DMS 273 treated with DMSO at 0.1 percent for 48 hours (cell line): ENCODE measurements at places on chromosomes 6 and 20.

- DNase-seq = peak; percentile 74
Measured at GRCh38 chr6:16338577-16339264, 100.3 kb downstream of the GMPR start.

- peak; percentile 13 for DNase-seq
Measured at GRCh38 chr20:46215913-46216707, 92.2 kb downstream of the CDH22 start.

- DNase-seq = no peak
Measured at GRCh38 chr6:43311666-43312065, 3.0 kb upstream of the CRIP3 start.

DNA sequence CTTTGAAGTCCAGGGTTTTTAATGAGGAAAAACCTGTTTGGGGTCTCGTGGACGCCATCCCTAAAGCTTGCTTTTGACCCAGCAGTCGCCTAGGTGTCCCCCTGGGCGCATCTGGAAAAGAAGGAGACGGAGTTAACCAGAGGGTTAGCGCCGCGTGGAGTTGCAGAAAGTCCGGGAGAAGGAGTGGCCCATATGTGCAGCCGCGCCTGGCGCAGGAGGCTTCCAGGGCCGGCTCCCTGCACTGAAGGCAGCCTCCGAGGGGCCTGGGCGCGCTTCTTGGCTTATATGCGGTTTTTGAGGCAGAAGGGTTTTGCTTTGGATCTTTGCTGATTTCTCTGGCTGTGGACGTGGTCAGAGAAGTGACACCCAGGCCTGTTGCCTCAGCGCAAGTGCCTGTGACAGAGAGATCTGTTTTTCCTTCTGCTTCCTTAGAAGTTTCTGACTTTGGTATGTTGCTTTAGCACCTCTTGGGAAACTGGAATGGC, 987 bp downstream of the TMEM181 start:
- DNase-seq = no peak

GRCh38 chr6:131945971-131946370, 5.2 kb downstream of the CCN2 start:
- DNase-seq = no peak

DNA sequence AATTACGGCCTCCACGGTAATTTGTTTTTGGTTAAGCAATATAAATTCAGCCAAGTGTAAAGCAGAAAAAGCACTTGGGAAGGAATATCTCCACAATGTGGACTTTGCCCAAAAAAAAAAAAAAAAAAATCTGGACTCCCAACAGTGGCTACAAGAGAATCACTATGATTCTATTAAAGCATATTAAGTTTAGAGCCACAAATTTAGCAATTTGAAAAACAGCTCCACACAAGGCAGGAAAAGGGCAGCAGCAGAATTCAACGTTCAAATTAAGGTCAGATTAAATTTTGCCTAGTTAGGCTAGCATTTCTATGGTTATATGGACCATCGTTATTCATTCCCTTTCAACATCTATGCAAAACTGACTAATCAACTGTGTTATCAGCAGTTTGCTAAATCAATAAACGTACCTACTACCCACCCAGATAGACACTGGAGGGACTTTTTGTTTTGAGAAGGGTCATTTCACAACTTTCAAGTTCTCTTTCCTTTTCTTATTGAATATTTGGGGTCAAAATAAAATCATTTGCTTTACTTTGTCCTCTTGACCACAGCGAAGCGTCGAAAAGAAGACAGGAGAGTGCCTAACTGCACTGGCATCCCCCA, 1.0 kb downstream of the MCM9 start:
- DNase-seq = no peak

- DNase-seq = no peak
Measured at GRCh38 chr6:44255105-44255808, 2.1 kb downstream of the SLC35B2 start.

DNA sequence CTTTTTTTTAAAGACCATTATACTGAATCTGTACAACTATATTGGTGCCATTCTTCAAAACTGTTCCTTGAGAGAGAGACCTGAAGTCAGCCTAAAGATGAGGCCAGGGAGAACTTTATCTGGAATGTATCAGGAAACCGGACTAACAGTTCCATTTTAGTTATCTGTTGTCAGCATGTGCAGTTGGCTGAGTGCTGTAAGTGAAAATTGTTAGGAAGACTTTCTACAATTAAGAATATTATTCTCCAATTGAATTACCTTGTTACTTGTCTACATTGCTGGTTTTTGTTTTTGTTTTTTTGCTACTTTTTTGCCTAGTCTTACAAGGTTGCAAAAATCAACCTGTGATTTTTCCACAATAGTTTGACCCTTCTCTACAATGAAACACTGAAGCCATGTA, 7.5 kb downstream of the CEP57L1 start:
- no peak for DNase-seq

GRCh38 chr20:62197801-62198200, 15.0 kb downstream of the MTG2 start:
- no peak for DNase-seq

DNA sequence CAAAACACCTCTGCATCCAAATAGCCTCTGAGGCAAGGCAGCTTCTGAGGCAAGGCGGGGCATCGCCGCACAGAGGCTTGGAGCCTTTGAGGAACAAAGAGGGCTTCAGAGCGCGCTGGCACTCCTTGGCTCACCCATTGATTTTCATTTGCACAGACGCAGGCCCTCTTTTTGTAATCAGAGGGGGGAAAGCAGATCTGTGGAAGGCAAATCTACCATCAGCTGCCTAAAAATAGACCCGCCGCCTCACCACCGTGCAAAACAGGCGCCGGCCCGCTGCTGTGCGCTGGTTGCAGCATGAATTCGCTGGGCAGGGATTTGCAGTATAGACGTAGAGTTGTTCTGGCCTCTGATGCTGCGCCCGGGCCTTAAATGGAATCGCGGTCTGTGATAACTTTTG, 69.9 kb upstream of the STMND1 start:
- DNase-seq = no peak

DNA sequence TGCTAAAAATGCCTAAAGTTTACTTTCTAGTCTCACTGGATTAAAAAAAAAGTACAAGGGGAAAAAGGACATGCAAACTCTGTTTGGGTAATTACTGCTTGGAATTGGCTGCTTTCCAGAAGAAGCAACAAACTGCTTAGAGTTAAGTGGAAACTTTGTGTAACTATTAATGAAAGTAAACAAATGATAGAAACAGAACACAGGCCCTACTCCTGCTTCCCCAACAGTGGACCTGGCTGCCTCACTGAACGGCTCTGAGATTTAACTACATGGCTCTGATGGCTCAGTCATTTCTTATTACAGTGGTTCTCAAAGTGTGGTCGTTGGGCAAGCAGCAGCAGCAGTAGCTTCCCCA, 108.5 kb downstream of the MAN1A1 start:
- DNase-seq = no peak

- no peak for DNase-seq
Measured at GRCh38 chr6:149904661-149905370, 6.9 kb upstream of the RAET1E start.

- no peak for DNase-seq
Measured at GRCh38 chr20:43345676-43346075, 112.0 kb upstream of the SRSF6 start.

DNA sequence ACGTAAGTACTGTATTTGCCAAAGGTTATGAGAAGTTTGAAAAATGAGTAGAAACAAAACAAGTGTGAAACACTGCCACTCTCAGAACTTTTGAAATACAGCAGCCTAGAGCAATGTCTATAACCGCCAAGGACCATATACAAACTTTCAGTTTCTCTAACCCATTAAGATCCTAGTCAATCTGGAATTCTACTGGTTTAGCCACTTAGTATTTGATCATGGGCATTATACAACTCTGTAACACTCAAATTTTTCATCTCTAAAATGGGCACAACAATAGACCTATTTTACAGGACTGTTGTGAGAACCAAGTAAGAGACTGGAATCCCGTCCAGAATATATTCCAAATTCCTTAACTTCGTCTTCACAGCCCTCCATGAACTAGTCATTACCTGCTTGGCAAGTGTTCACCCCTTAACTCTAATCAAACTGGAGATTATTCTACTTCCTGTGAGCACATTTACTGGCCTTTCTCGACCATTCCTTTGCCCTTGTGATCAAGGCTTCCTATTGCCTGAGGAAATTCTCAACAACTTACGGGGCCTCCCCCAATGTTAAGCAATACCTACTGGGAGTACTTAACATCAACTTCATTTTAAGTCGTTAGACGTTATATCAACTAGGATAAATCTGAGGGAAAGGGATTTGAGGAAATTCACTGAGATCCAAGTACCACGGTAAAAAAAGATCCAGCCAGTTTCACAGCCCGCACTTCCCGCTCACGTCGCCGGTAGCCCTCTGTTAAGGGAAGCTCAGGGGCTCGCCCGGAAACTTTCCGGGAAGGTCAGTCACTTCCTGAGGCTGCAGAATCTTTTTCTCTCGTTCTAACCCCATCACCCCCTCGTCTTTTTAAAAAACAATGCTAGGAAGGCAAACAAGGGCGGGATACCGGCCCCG, 1.1 kb downstream of the EIF2S2 start:
- no peak for DNase-seq

- DNase-seq = no peak
Measured at GRCh38 chr20:969868-970267, 32.2 kb downstream of the RSPO4 start.

DNA sequence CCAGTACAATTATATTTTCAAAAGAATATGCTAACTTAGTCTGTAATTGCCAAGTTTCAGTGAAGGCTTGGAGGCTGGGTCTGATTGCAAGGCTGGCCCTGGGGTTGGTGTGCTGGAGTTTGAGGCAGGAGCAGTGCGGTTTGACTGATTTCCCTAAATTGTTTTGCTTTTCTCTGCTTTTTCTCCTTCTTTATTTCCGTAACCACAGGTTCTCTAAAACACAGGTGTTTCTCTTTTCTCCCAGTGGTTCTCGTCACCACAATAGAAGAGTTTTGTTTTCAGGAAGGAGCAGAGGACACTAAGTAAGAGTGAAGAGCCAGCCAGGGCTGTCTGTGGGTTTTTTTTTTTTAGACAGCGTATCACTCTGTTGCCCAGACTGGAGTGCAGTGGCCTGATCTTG, 8.2 kb upstream of the SNX9 start:
- DNase-seq = no peak

- no peak for DNase-seq
Measured at GRCh38 chr6:146544616-146545182, 1.1 kb downstream of the RAB32 start.

GRCh38 chr6:109454496-109455436, 806 bp downstream of the MICAL1 start:
- no peak for DNase-seq

DNA sequence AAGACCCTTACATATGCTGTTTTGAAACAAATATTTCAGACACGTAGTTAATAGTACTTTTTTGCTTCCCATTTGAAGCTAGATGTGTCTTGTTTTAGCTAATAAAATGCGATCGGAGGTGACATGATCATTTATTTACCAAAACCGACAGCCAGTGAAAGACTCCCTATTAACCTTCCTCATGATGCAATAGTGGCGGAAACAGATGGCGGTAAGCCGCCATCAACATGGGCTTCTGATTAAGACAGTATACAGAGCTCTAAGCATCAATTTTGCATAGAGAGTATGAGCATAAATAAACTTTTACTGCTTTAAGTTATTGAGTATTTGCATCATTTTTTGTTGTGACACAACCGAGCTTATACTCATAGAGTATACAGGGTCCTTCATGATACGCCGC, 1282.4 kb upstream of the ADGRB3 start:
- DNase-seq = no peak

GRCh38 chr20:346640-347316, at the start of gene NRSN2:
TSS of gene NRSN2 (plus strand) at chr20:347111. CDS start at chr20:349644, 2,533 bp downstream.
- DNase-seq = peak; percentile 78

DNA sequence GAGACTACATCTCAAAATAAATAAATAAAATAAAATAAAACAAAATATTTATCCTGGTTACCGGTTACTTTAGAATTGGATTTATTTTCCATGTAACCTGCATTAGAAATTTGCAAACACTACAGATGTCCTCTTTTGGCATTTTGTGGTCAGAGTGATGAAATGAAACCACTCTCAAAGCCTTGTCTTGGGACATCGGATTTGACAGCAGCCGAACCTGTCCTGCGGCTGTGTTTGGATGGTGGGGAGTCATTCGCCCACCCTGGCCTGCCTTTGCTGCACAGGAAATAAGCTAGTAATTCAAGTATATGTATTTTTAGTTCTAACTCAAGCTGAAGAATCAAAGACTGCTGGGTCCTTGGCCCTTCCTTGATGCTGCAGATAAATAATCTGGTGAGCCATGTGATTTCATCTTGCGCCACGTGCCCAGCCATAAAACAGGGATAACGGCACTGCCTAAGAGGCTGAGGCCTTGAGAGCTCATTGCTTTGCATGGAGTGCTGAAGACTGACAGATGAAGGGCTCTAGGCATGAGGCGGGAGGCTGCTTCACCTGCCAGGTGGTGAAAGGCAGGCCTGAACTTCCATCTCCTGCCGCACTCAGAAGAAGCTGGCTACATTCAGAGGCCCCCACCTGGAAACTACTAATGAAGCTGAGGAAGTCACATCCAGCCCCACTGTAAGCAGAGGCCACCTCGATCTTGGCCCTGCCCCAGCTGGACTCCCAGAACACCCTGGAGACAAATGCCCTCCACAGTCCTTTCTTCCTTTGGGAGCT, 76.9 kb downstream of the NOL4L start:
- no peak for DNase-seq

DNA sequence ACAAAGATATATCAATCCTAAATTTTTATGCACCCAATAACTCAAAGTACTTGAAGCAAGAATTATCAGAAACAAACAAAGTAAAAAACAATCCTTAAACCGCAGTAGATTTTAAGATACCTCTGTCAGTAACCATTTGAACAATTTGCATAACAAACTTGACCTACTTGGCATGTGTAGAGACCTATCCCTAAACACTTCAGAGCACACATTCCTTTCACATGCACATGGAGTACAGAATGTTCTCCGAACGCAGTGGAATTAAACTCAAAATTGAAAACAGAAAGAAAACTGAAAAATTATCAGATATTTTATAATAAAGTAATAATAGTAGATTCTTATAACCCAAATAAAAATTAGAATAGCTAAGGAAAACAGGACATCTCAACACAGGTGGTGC, 162.6 kb upstream of the THBS2 start:
- no peak for DNase-seq

DNA sequence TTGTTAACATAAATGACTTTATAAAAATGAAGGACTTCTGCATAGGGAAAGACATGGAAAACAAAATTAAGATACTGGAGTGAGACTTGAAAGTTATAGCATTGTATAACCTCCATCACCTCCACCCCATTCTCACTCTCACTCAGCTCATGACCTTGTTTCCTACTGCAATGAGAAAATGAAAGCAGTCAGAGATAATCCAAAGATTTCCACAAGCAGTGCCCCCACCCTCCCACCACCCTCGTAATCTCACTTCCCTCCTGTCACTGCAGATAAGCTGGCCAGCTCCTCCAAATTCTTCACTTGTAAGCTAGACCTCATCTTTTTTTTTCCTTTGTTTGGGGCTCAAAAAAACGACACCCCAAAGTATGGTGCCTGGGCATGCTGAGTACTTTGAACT, 52.9 kb upstream of the PROKR2 start:
- no peak for DNase-seq

DNA sequence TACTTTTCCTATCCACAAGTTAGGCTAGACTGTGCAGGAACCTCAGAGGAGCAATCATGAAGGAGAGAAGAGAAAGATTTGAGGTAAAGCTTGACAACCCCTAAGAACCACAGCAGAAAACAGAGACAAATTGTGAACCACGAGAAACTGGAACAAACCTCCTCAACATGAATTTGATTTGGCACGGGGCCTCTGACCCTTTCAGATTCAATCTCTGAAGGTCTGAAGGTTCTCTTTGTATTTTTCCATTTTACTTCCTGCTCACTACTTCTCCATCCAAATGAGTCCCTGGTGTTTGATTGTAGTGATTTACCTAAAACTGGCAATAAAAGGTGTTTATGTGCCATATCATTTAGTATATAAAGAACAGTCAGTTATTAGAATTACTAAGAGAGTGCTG, 126.1 kb upstream of the STXBP5 start:
- DNase-seq = no peak
